Endodermal cell (in vitro differentiated cells): ENCODE measurements at places on chromosomes 7 and 10. TPM values are rescaled to one million over a fixed set of nuclear protein-coding genes. Genes with fewer than 3 reads are reported as not detected.

- DNase-seq, result peak; percentile 82
Observed at GRCh38 chr7:128872394-128872824, 9.8 kb downstream of the ATP6V1F start.

DNA sequence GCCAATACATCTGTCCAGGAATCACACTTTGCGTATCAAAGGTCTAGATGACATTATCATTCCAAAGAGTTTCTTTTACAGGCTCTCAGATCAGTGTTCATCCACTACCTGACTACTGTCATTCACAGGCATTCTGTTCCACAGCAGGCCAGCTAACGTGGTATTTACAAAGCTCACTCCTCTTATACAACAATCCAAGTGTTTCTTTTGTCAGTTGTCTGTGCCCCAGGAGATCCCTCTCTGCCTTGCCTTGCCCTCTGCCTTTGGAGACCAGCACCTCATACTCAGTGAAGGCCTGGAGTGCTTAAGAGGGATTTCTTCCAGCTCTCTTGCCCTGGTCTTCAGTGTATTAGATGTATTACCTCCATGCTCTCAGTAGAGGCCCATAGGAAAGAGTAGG is 34.6 kb upstream of the CC2D2B start:
- DNase-seq, result no peak

- no peak for DNase-seq
Observed at GRCh38 chr7:87287738-87288341, 57.6 kb upstream of the CROT start.

DNA sequence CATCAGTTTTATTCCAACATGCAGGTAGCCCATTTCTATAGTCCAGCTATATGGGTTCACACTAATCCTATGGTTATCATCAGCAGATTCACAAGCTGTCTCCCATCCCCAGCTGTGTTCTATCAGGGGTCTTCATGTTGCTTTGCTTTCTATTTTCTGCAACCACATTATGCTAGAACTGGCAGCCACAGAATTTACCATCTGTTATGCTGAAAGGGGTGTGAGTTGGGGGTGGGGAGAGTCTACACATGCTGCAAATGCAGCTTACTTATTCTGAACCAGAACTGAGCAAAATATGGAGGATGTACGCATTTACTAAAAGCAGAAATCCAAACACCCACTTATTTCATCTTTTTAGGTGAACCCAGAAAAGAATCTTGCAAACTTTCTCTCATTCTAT is 32.9 kb downstream of the SHTN1 start:
- DNase-seq, result no peak

Gene ZNF736
- not detected in 2 replicates for total RNA-seq

DNA sequence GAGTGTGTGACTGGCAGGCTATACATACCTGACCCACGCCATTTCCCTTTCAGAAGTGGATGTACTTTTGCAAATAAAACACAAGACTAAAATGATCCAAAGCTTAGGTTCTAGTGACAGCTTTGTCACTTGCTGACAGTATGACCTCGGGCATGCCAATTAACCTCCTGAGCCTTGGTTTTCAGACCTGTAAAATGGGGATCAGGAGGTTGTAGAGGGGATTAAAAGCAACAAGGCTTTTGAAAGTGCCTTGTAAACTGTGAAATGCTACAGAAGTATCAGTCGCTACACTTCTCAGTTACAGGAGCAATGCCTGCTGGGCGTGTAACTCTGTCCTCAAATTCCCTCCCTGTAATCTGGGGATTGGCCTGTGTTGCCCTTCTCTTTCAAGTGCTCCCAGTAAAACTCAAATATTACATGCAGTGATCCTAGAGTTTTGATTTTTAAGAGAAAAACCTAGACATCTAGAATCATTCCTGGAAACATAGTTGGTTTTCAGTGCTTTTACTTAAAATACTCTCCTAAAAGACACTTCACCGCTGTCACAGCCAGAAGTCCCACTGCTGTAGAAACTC is 8.8 kb upstream of the GRB10 start:
- DNase-seq, result no peak

DNA sequence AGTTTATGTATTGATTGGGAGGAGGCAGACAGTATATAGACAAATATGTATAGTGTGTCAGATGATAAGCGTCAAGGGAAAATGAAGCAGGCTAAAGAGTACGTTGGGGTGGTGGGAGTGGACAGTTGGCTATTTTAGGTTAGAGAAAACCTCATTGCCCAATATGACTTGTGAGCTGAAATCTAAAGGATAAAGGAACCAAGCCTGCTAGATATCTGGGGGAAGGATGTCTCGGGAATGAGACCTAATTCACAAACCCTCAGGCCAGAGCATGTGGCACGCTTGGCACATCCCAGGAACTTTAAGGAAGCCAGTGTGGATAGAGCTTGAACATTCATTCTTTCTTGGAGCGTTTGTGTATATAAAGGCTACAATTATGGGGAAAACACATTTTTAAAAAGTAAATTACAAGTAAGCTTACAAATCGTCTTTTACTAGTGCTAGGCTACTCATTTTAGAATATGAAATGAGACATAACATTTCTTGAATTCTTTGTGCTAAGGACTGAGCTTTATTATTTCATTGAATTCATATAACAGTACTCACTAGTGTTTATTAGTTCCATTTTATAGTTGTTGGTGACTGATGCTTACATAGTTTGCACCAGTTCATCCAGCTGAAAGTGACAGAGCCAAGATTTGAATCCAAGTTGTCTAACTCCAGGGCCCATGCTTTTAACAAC is 9.7 kb downstream of the FHIP2A start:
- DNase-seq, result no peak

DNA sequence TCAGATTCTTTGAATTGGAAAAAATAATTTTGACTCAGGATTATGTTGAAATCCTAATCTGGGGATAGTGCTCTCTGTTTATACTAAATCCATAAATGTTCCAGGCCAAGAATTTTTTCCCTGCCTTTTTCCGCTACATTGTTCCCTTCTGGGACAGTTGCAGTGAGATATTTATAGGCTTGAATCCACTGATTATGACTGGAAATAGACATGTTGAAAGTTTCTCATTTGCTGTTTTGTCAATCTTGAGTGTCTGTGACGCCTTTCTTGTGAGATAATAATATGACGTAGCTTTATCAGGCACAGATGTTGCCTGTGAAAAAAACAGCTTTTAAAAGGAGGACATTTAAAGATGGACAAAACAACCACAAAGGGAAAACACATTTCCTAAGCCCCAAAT is 155.9 kb downstream of the ARID5B start:
- DNase-seq, result no peak

- no peak for DNase-seq
Observed at GRCh38 chr10:126224967-126225671, 163.2 kb downstream of the ADAM12 start.

- no peak for DNase-seq
Observed at GRCh38 chr7:50273870-50274269, 30.6 kb upstream of the IKZF1 start.

DNA sequence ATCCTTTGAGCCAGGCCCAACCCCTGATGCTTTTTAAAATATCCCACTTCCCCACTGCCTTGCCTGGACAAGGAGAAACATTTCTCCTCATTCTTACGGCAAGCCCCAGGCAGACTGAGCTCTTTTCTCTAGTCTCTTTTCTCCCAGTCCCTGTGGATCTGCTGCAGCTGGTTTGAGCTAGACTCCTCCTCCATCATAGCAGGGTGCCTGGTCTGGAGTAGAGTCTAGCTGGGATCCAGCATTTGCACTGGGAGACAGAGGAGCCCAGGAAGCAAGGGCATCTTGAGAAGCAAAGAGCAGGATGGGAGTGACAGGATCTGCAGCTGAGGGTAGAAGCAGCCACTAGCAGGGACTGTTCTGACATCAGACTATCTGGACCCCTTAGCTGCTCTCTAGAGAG is 562.3 kb upstream of the COBL start:
- peak; percentile 54 for DNase-seq

GRCh38 chr7:67493366-67493765 is 496.7 kb downstream of the TYW1 start:
- DNase-seq, result no peak

Gene MEPCE
- total RNA-seq, result 32.3 to 33.2 TPM (median 32.9 TPM) in 3 replicates

Gene KLLN
- total RNA-seq, result 0.49 to 1.0 TPM (median 0.78 TPM) in 3 replicates

GRCh38 chr10:1384026-1384425 is 327.8 kb downstream of the WDR37 start:
- DNase-seq, result no peak

- no peak for DNase-seq
Observed at GRCh38 chr7:21469894-21470293, 42.0 kb downstream of the SP4 start.

Gene SCIN
- not detected in 3 replicates for total RNA-seq

Gene UCN3
- total RNA-seq, result not detected in 3 replicates

DNA sequence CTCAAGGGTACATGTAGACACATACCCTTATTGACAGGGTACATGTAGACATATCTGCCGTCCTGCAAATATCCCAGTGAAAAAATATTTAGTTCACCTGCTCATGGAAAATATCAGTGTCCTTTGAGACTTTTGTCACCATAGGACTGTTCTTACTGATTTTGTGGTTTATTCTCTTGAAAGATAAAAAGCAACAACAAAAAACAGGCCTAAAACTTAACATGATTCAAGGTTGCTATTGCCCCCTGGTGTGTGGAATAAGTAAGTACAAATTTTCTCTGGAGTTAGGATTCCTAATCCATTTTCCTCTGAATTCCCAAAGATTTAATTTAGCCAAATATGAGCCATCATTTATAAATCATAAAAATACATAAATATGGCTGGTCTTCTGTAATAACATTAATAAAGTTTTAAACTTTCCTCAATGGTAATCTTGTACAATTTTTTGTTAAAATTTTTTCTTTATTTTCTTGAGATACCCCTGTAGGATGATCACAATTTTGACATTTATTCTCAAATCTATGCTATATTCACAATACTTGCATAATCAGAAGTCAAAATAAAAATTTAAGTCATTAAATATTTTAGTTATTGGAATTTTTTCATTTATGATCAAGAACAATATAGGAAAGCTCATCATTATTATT is 741.4 kb upstream of the POT1 start:
- DNase-seq, result no peak

Gene WDFY4
- not detected in 2 replicates for total RNA-seq

Gene IDI2
- total RNA-seq, result not detected in 3 replicates

DNA sequence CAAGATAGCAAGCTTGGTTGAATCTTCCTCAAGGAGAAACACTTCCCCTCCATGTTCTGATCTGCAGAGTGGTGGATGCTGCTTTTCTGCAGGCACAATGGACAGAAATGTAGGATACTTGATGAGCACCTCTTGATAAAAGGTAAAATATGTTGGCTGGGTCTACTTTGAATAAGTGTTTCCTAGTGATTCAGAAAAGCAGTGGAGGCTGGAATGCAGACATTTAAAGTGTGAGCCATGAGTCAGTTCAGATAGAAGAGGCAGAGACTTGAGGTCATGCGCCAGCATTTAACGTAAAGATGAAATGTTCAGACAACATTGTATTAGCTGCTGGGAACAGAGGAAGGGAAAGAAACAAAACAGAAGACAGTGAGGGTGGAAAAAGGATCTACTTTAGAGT is 403.1 kb downstream of the ADRA2A start:
- no peak for DNase-seq

DNA sequence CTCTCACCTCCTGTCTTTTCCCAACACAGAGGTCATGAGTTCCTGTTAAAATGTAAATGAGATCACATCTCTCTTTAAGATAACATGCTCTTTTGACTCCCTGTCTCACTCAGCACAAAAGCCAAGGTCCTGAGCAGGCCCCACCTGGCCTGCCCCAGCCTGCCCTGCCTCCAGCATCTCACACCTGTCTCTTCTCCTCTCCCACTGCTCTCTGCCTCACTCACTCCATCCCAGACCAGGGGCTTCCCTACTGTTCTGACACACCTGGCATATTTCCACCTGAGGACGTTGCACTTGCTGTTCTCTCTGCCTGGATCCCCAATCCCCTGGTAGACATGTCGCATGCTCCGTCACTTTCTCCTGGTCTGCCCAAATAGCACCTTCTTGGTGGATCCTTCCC is 285.0 kb upstream of the ZMIZ1 start:
- peak; percentile 34 for DNase-seq

Gene SLC18A3
- not detected in 3 replicates for total RNA-seq

DNA sequence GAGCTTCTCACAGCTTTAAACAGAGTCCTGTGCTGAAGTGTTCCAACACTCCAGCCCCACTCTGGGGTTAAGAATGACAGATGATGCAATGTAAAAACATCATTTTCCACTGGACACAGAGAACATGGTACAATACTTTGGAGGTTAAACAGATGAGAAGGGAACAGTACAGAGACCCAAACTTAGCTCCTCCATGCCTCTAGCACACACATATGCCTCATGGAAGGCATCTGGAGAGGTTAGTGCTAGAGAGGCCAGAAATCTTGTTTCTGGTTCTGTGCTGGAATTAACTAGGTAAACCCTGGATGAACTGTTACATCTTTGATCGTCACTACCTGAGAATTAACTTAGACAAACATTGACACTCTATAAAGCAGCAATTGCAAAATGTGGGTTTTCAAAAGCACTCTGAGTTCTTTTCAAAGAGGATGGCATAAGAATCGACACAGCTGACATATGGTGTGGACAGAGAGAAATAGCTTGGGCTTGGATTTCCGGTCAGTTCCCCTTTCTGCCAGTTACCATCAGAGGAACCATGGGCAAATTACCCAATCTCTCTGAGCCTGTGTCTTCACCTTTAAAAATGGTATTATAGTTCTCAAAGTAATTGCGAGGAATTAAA is 81.9 kb downstream of the KCNMA1 start:
- no peak for DNase-seq

Gene RNF32
- total RNA-seq, result 1.6 to 2.5 TPM (median 1.9 TPM) in 3 replicates

Gene PTPRN2
- total RNA-seq, result 0.55 to 0.77 TPM (median 0.69 TPM) in 3 replicates

Gene FAM241B
- 27.1 and 29.8 TPM in 2 replicates for total RNA-seq

Gene PNLIPRP1
- not detected in 2 replicates for total RNA-seq

DNA sequence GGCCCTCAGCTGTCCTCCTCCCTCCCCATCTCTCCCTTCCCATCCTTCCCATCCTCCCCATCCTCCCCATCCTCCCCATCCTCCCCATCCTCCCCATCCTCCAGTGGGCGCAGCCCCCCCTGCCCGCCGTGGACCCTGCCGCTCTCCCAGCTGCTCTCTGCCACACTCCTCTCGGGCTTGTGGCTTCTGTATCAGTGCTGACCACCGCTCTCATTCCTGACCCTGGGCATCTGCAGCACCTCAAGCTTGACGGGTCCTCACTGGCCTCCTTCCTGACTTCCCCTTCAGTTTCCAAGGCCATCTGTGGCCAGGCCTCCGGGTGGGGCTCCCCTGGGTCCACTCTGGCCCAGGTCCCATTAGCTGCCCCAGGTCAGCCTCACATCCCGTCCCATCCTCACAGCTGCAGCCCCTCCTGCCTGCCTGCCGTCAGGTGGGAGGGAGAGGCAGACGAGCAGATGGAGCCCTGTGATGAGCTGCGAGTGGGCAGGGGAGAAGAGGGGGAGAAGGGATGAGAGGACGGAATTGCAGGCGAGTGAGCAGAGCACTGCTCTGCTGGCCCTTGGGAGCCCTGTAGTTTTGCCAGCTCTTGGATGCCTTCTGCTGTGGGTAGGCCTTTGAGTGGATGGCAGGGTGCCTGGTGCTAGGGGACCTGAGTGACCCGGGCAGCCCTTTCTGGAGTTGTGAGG is 35.7 kb downstream of the LHPP start:
- DNase-seq, result no peak

DNA sequence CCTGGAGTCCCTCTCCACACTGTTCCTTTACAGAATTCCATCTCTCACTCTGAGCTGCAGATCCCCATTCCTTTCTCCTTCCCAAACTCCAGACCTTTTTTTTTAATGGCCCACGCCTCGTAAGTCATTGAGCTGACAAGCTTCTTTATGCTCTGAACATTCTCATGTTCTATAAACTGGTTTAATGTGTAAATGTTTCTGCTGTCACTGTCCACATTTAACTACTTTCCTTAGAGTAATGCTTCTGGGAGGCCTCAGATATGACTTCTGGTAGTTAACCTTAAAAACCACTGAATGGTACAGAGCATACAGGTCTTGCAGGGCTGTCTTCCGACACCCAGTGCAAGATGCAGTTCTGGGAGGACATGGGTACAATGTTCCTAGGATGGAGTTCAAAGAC is 71.1 kb upstream of the CAMK2B start:
- no peak for DNase-seq

- DNase-seq, result peak; percentile 89
Observed at GRCh38 chr7:42237811-42238541, 967 bp upstream of the GLI3 start.
